ENCODE measurements at places on chromosomes 5 and 9. TPM values are rescaled to one million over a fixed set of nuclear protein-coding genes. Genes with fewer than 3 reads are reported as not detected.

- H3K36me3 ChIP-seq, result peaks cover 40% of the 10 kb centered on the region
- H3K27ac ChIP-seq, result no peak overlapping the region
- H3K4me3 ChIP-seq, result no peak overlapping the region
Observed at GRCh38 chr9:97900738-97901565, 21.3 kb downstream of the TRMO start.

Gene ARSI
- total RNA-seq, result 1.4 TPM

DNA sequence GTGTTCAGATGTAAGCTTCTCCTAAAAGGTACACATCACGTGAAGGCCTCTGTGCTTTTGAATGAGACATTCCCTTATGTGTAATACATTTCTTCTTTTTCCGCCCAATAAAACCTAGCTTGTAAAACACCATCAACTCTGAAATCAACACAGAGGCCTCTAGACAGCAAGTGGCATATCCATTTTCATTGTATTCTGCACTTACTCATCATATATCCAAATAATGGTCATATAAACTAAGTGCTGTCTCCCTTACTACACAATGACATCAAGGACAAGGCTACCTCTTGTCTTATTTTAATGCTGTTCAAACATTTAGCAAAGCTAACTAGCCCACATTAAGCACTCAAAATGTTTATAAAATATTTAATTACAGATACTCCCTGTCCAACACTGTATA, 108.5 kb downstream of the ELAVL2 start:
- H3K4me3 ChIP-seq, result no peak overlapping the region
- DNase-seq, result no peak
- no peaks in the 10 kb centered on the region for H3K27me3 ChIP-seq

Gene CCNO
- total RNA-seq, result not detected

DNA sequence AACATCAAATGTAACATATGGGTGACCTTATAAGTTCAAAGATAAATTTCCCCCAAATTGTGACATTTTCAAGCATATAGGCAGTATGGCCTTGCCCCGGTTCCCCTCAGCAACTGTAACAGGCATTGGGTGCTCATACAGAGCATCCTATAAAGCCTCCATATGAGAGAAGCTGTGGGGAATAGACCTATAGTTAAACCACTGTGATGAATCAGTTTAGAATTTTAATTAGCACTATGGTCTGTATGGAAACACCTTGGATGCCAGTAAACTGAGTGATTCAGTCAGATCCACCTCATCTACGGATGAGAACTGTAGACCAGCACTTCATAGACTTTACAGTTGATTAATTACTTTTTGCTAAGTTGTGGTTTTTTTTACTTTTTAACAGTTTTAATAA, 79.4 kb downstream of the ERCC6L2 start:
- no peaks in the 10 kb centered on the region for H3K4me1 ChIP-seq
- no peaks in the 10 kb centered on the region for H3K27me3 ChIP-seq
- H3K36me3 ChIP-seq, result no peaks in the 10 kb centered on the region
- DNase-seq, result no peak
- H3K4me3 ChIP-seq, result no peak overlapping the region

DNA sequence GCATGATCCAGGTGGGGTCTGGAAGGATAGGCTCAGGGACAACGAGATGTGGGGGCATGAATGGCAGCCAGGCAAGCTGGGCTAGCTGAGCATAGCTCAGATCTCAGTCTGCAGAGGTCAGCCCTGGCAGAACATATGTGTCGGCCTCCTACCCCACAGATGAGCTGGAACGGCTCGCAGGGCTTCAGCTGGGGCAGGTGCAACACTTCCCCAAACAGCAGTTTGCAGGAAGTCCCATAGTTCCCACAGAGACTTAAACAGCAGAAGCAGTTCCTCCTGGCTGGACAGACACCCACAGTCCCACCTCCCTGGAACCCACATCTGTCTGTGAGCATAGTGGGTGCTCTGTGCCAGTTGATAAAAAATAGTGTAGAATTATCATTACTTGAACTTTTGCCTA, 404.6 kb downstream of the GADD45G start:
- H3K36me3 ChIP-seq, result no peaks in the 10 kb centered on the region
- DNase-seq, result no peak
- no peaks in the 10 kb centered on the region for H3K27me3 ChIP-seq
- H3K4me1 ChIP-seq, result no peaks in the 10 kb centered on the region

GRCh38 chr5:59917121-59917520, 23.6 kb upstream of the PDE4D start:
- H3K4me1 ChIP-seq, result no peaks in the 10 kb centered on the region
- no peaks in the 10 kb centered on the region for H3K36me3 ChIP-seq
- H3K27ac ChIP-seq, result no peak overlapping the region
- no peak overlapping the region for H3K4me3 ChIP-seq
- no peak for DNase-seq

DNA sequence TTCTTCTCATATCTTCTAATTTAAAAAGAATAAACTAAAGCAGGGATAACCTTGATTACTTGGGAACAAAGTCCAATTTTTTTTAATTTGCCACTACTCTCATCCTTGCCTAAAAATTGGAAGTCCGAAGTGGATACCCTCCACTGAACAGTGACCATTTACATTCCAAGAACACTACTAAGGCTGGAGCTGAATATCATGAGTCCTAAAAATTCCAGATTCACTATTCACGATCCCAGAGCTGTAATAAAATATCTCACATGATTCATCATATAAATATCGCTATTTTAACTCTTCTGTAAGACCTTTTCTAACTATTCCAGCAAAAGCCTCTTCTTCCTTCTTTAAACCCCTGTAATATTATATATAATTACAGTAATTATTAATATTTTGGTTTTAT, 57.4 kb downstream of the ATPSCKMT start:
- H3K4me1 ChIP-seq, result no peaks in the 10 kb centered on the region
- H3K27me3 ChIP-seq, result no peaks in the 10 kb centered on the region
- no peak overlapping the region for H3K27ac ChIP-seq
- H3K36me3 ChIP-seq, result no peaks in the 10 kb centered on the region
- no peak for DNase-seq

Gene SEPTIN8
- total RNA-seq, result 34.6 TPM

Gene ERGIC1
- total RNA-seq, result 117 TPM

- H3K4me1 ChIP-seq, result no peaks in the 10 kb centered on the region
- no peaks in the 10 kb centered on the region for H3K36me3 ChIP-seq
- DNase-seq, result no peak
- no peak overlapping the region for H3K4me3 ChIP-seq
- H3K27ac ChIP-seq, result no peak overlapping the region
Observed at GRCh38 chr5:152549709-152550108, 144.6 kb upstream of the NMUR2 start.

- H3K4me1 ChIP-seq, result peaks cover 6% of the 10 kb centered on the region
- H3K27me3 ChIP-seq, result no peaks in the 10 kb centered on the region
Observed at GRCh38 chr9:110971234-110971633, 67.0 kb downstream of the LPAR1 start.

All from sigmoid colon (tissue), 7 donors.